Endothelial cell of umbilical vein (primary cell): ENCODE measurements at places on chromosomes 12 and 14.
A peak's percentile ranks its signal among the peaks of the same experiment; 100 is the strongest.

- no peak for DNase-seq
Measured at GRCh38 chr12:122304924-122305323, 38.6 kb upstream of the VPS33A start.

GRCh38 chr14:83071888-83072501 lies 1538.3 kb upstream of the SEL1L start:
- DNase-seq: no peak

GRCh38 chr12:50960130-50960529 lies 7.8 kb downstream of the HIGD1C start:
- DNase-seq: no peak

GRCh38 chr14:61444215-61444768 lies 122.9 kb downstream of the PRKCH start:
- no peak for DNase-seq

- DNase-seq: no peak
Measured at GRCh38 chr12:2092890-2093289, 40.1 kb downstream of the CACNA1C start.

DNA sequence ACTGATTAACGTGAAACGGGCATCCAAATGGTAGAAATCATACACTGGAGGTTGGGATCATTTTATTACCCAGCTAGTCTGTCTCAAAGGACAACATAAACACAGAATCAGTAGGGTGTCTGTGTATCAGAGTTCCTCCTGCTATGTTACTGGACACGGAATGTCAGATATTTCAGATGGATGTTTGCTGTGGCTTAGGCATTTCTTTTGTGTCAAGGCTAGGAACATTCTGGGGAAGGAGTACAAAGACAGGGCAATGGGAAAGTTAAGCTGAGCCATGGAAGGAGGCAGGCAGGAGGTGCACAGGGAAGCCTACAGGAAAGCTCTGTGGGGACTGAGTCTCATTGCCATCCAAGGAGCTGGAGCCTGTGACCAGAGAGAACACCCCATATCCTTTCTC lies 254.6 kb downstream of the C12orf75 start:
- no peak for DNase-seq

DNA sequence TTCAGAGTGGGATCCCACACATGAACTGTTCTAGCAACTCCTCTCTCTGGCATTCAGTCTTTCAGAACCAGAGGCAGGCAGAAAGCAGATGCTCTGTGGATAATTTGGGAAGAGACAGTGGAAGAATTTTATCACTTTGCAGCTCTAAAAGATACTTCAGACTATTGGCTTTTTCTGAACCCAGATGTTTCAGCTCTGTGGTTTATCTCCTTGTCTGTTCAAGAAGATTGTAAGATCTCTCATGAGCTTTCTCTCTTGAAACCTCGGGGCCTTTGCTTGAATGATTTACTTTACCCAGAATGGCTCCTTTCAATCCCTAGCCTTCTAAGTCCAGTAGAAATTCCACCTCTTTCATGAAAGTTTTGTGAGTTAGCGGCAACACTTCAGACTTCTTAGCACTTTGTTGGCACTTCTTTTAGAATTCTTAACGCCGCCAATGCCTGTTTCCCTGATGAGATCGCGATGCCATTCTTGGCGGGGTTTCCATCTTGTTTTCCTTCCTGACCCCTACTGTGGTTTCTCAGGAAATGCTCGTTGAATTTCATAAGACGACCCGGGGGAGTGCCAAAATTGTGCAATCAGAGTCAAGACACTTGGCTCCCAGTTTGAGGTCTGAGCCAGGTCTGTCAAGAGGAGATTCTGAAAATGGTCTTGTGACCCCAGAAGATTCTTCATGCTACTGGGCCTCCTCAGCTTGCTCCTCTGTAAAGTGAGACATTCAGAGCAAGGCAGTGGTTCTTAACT lies 107.0 kb upstream of the PRICKLE1 start:
- DNase-seq: peak; percentile 60

- DNase-seq: no peak
Measured at GRCh38 chr12:62625228-62625627, 158.6 kb downstream of the MON2 start.

GRCh38 chr14:91280129-91280528 lies 35.6 kb upstream of the GPR68 start:
- no peak for DNase-seq

DNA sequence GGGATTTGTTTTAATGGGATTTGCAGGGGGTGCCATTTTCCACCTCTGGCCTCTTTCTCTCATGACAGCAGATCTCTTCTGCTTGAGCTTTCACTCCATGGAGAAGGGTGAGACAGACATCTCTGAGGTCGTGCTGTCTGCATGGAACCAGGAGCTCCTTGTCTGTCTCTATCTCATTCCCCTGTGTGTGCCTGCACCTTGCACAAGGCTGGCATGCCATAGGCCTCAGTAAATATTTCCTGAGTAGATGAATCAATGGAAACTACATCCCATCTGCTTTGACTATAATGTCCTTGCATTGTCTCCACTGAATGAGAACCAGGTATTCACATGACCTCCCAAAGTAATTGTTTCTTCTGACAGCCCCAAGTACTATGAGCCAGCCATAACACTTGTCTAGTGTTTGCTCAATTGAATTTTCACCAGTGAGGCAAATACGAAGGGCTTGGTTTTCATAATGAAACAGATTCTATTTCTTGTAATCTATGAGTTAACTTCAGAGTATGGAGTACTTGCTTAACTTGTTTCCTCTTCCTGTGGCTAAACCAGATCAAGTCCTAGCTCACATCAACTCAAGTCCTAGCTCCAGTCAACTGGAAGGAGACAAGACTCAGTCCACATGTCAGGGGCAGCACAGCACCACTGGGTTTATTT lies 32.3 kb downstream of the KCNK13 start:
- no peak for DNase-seq

GRCh38 chr12:67315661-67316060 lies 46.5 kb downstream of the CAND1 start:
- no peak for DNase-seq

- DNase-seq: no peak
Measured at GRCh38 chr14:70832561-70833305, 23.4 kb upstream of the MAP3K9 start.

- peak; percentile 61 for DNase-seq
Measured at GRCh38 chr14:68466491-68466977, 326.3 kb downstream of the ZFP36L1 start.

- DNase-seq: peak; percentile 31
Measured at GRCh38 chr14:35197015-35197414, 74.7 kb downstream of the PRORP start.

GRCh38 chr12:68447797-68448260 lies 115.7 kb upstream of the MDM1 start:
- DNase-seq: no peak

DNA sequence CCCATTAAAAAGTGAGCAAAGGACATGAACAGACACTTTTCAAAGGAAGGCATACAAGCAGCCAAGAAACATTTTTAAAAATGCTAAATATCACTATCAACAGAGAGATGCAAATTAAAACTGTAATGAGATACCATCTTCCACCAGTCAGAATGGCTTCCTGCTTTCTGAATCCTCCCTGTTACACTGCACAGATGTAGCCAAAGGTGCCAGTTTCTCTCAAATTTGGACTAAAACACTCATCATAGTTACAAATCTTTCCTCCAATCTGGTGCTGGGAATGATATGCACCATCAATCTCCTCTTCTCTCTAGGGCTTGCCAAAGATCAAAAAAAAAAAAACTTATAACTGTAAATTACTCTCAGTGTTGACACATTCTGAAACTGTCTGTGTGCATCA lies 311.8 kb upstream of the CLEC14A start:
- DNase-seq: no peak

- peak; percentile 79 for DNase-seq
Measured at GRCh38 chr12:93025145-93026103, 96.3 kb upstream of the EEA1 start.

DNA sequence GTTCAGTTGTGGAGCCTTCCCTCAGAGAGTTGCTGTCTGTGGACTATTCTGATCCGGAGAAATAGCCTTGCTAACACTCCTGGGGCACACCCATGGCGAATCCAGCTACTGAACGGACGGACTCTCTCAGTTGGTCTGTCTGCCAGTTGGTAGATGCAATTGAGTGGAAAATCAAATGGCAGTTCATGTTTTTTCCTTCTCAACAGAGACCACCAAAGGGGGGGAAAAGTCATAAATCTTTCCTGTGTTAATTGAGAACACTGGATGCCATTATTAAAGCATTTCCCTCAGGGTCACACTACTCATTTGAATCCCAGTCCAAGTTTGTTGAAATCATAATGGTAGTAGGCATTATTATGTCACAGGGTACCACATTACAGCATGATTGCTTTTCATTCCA lies 354.3 kb upstream of the FAR2 start:
- no peak for DNase-seq

DNA sequence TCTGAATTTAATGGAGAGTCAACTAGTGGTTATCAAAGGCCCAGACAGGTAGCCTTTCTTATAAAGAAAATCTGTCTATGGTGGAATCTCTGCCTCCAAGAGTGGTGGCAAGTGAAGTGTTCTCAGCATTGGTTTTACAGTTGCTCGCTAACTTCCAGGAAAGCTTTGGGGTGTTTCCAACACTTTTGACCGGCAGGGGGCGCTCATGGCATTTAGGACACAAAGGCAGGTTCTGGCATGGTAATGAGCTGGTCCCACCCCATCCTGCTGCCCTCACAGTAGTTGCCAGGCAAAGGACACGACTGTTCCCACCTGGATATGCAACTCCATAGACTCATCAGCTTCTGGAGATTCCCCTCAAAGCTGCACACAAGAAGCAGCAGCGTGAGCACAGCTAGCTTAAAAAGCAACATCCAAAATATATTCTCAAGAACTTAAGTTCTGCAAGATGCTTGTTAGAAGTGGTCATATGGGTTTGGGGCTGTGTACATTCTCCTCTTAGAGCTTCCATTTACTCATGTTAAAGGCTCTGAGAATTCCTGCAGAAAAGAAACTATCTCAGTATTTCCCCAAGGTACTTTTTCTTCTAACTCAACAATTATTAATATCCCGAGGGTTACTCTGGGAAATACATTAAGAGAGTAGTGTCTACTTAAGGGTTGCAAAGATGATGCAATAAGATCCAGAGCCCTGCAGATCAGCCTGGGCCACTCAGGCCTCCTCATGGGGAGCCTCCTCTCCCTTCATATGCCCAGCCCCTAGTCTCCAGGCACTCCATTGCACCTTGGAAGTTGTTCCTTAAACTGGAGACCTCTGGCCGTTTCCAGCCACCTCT lies 14.8 kb downstream of the PROX2 start:
- peak; percentile 83 for DNase-seq

- no peak for DNase-seq
Measured at GRCh38 chr12:130162267-130162666, at the start of gene FZD10. Gene FZD10, plus strand, starts transcription at chr12:130162464. Its CDS starts 479 bp downstream, at chr12:130162943.

GRCh38 chr12:120259418-120260202 lies 5.9 kb downstream of the PXN start:
- DNase-seq: no peak

DNA sequence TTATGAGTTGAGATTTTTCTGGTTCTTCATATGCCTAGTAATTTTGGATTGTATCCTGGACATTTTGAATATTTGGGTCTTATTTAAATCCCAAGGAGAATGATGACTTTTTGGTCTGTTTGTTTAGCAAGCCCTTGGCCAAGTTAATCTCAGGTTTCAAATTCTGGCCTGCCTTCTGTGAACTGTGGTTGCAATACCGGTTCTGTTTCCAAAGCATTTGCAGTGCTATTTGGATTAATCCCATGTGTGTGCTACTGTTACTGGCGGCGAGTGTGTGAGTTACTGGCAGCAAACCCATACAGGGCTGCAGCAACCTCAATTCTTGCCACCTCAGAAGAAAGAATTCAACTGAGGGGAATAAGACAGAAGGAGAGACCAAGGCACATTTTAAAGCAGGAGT lies 51.1 kb downstream of the TMEM260 start:
- DNase-seq: no peak

DNA sequence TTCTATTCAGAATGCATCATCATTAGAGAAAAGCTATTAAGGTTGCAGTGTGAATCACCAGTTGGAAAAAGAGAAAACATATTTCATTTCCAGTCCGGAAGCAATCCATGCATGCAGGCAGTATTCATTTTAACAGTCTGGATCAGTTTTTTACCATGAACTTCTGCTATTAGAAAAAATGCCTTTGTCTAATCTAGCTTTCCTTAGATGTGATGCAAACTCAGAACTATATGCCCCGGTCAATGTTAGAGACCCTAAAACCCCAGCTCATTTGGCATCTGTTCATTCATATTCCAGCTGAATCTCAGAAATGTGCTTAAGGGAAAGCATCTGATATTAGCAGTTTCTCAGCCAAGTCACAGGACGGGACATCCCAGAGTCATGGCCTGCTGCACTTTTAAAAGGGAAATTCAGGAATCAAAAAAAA lies 8.5 kb downstream of the IRAK3 start:
- DNase-seq: peak; percentile 67

- no peak for DNase-seq
Measured at GRCh38 chr12:88546226-88546625, 34.0 kb downstream of the KITLG start.

- DNase-seq: no peak
Measured at GRCh38 chr12:31337952-31338351, 12.0 kb upstream of the SINHCAF start.

DNA sequence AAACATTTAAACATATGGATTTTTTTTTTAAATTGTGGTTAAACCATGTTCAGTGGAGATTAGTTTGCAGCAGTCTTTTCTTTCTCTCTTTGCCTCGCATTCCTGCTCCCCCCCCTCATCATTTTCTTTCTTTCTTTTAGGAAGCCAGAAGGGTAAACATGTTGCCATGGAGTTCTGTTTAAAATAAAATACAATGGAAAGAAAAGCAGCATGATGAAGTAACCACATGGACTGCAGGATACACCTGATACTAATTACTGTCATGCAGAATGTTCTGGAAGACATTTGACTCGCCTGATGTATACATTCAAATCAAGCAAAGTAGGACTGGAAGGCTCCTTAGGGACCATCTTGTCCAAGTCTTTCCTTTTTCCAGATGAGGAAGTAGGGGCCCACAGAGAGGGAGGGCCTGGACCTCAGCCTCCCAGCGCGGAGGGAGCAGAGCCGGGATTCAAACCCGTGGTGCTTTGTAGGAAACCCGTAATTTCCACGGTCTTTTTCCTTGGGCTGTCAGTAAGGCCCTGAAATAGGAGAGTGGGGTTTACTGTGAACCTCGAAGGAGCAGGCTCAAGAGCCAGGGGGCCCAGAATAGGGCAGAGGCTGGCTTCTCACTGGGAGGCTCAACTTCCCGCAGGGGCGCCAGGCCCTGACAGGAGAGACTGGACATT lies 2.4 kb upstream of the MEG3 start:
- DNase-seq: peak; percentile 26

DNA sequence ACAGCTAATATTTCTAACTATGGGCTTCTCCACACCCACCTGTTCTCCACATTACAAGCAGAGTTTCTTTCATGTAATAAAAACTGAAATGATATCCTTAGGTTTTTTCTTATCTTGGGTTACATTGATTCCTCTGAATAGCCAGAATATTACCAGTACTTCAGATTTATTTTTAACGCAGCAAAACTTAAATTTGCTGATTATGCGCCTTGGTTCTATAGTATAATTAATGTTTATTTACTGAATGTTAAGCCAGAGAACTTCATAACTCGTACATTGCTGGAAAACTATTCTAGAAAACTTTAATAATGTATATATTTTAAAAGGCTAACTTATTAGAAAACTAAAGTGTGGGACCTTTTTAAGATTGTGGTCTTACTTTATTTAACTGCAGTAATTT lies 577.2 kb downstream of the PRKD1 start:
- DNase-seq: no peak

GRCh38 chr12:26185532-26186320 lies 9.6 kb upstream of the SSPN start:
- DNase-seq: no peak

- DNase-seq: no peak
Measured at GRCh38 chr12:130473266-130473665, 135.6 kb downstream of the PIWIL1 start.

- DNase-seq: peak; percentile 25
Measured at GRCh38 chr12:104457746-104458693, 1.3 kb downstream of the CHST11 start.

GRCh38 chr12:25934456-25934855 lies 24.0 kb upstream of the RASSF8 start:
- DNase-seq: peak; percentile 37
